ENCODE measurements at places on chromosomes 3 and 15.
A peak's percentile ranks its signal among the peaks of the same experiment; 100 is the strongest.

DNA sequence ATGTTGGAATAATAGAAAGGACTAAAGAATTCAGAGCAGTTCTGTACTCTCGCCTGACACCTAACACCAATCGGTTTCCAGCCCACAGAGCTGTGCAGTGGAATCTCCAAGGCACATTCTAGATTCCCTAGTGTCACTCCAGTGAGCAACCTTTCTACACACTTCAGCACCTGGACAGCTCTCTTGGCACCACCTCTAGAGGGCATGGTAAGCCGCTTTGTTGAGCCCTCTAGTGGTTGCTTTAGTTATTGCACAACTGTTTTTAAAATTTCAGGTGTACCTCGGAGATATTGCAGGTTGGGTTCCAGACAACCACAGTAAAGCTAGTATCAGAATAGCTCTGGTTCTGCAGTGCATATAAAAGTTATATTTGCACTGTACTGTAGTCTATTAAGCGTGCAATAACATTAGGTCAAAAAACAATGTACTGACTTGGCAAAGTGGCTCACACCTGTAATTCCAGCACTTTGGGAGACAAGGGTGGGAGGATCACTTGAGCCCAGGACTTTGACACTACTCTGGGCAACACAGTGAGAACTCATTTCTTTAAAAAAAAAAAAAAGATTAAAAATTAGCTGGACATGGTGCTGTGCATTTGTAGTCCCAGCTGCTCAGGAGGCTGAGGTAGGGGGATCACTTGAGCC is 26.5 kb upstream of the ERC2 start:
- peak; percentile 49 for DNase-seq

- no peak for DNase-seq
Measured at GRCh38 chr15:39908186-39908585, 11.9 kb downstream of the GPR176 start.

DNA sequence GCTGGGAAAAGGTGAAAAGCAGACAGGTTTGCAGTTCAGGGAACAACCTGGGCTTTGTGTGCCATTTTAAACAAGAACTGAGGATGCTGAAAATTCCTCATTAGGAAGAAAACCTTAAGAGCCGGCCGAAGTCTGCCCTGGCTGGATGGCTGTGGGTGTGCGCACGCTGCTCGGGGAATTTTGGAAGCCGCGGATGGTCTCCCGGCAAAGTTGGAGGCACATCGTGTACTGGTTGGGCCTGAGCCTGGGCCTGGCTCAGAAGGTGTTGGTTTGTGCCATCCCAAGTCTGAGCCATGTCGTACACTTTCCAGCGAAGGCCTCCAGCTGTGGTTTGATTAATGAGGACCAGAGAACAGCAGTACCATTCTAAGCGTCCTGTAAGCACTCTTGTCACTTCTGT is 188.2 kb downstream of the ATP10A start:
- DNase-seq: no peak

DNA sequence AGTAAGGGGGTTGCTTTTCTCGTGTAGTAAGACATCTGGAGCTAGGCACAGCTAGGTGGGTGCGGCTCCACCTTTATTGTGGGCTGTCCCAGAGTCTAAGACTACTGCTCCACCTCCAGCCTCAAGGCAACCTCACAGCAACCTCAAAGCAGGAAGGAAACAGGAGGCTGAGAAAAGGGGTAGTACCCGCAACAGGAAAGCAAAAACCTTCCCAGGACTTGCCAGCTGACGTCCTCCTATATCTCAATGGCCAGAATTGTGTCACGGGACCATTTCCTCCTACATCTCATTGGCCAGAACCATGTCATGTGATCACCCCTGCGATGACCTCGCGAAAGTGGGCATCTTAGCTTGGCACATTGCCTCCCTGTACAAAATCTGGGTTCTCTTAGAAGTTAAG is 4.3 kb upstream of the GPR160 start:
- DNase-seq: peak; percentile 16

DNA sequence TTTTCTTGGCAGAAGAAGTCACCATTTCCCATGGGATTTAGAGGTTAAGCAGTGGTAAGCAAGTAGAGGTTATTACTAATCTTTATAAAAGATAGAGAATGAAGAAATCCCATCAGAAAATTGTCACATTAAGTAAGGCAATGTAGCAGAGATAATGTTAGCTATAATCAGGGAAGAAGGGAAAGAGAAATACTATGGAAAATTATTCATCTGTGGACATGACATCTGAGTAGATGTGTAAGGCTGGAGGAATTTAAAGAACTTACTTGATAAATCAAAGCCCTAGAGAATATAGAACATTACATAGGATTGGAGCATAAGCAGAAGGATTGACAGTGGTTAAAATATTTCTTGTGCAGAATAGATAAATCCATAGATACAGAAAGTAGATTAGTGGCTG is 553.1 kb upstream of the CBLB start:
- no peak for DNase-seq

- DNase-seq: no peak
Measured at GRCh38 chr3:4220065-4220464, 83.1 kb upstream of the SETMAR start.

All from stimulated activated CD4-positive, alpha-beta T cell treated with anti-CD3 and anti-CD28 coated beads, TNF-alpha, amount 100 ng/mL, for 1 hour (primary cell).